ENCODE measurements at places on chromosomes 16 and 17.

DNA sequence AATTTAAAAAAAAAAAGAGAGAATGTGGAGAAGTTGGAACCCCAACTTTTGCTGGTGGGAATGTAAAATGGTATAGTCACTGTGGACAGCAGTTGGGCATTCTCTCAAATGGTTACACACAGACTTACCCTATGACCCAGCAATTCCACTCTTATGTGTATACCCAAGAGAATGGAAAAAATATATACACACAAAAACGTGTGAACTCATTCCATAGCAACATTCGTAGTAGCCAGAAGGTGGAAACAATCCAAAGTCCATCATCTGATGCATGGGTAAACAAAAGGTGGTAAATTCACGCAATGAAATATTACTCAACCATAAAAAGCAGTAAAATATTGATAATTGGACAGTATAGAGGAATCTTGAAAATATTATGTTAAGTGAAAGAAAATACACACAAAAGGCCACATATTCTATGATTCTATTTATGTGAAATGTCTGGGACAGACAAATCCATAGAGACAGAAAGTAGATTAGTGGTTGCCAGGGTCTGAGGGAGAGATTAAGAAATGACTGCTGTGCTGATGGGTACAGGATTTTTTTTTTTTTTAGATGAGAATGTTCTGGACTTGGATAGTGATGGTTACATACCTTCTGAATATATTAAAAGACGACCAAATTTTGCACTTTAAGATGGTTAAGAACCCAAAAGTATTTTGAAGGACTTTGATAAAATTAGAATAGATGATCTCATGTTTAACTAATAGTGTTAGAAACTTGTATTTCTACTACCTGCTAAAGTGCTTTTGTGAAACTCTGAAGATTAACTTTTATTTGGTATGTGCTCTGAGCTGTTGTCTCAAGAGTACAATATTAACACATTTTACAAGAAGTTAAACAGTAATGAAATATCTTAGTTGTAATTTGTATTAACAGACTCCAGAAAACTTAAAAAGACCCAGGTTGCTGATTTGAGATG lies 60.9 kb downstream of the MRTFB start:
- DNase-seq = no peak

GRCh38 chr17:40331743-40332641 lies 23.0 kb downstream of the RARA start:
- no peak for DNase-seq

DNA sequence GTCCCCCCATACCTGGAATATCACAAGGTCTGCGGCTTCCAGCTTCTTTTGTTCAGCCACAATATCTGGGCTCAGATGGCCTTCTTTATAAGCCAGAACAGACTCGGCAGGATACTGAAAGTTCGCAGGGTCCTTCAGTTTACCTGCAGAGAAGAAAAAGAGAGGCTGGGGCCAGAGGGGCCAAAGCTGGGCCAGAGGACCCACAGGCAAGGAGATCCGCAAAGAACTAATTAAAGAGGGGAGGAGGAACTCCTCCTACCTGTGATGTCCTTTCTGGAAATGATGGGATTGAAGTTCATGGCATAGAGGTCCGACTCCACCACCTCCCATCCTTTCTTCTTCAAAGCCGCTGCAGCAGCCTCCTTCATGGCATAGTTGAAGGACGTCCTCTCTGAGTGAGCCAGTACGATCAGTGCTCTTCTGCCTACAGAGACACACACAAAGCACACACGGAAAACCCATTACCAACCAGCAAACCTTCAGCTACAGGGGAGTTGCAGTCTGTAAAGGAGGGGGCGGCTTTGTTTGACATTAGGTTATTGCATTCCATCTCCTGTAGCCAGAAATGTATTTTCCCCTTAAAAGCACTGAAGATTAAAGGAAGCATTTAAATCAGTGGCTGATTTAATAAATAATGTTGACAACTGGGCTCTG lies 8.1 kb downstream of the NQO1 start:
- DNase-seq = no peak

DNA sequence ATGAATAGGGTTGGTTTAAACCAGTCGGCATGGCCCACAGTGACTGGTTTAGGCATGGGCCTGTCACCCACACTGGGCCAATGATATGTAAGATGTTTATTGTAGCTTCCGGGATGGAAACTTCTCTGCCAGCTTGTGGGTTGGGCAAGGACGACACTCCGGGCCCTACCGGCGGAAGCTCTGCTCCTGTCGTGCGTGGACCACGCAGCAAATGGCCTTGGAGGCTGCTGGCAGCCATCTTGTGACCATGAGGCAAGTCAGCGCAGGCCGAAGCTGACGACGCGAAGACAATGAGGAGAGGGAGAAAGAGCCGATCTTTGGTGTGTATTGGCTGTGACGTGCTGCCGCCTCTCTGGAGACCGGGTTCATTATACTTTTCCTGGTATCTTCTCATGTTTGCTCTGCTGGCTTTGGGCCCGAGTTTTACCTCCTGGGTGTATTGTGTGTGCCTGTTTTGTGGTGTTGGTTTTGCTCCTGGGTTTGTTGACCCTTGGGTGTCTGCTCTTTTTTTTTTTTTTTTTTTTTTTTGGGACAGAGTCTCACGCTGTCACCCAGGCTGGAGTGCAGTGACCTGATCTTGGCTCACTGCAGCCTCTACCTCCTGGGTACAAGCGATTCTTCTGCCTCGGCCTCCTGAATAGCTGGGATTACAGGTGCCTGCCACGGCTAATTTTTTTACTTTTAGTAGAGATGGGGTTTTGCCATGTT lies 15.4 kb downstream of the SLC25A10 start:
- DNase-seq = no peak

- DNase-seq = no peak
These were observed 3.0 kb upstream of the UBB start for GRCh38 chr17:16377941-16378341.

DNA sequence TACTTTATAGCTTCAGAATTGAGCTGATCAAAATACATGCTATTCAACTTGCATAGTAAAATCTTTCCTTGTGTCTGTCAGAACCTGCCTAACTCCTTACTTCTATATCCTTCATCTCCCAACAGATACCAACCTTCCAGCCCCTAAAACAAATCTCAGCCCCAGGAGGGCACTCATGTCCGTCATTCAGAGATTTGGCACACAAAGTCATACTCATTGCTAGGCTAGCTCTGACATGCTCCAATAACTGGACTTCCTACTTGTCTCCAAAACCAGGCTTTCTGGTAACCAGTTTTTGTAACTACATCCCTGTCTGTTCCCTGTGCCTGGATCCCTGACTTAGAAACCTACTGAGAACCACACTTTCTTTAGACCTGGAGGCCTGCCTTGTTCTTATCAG lies 37.5 kb upstream of the DHX40 start:
- no peak for DNase-seq

- no peak for DNase-seq
These were observed 6.9 kb downstream of the CARD14 start for GRCh38 chr17:80176757-80177156.

DNA sequence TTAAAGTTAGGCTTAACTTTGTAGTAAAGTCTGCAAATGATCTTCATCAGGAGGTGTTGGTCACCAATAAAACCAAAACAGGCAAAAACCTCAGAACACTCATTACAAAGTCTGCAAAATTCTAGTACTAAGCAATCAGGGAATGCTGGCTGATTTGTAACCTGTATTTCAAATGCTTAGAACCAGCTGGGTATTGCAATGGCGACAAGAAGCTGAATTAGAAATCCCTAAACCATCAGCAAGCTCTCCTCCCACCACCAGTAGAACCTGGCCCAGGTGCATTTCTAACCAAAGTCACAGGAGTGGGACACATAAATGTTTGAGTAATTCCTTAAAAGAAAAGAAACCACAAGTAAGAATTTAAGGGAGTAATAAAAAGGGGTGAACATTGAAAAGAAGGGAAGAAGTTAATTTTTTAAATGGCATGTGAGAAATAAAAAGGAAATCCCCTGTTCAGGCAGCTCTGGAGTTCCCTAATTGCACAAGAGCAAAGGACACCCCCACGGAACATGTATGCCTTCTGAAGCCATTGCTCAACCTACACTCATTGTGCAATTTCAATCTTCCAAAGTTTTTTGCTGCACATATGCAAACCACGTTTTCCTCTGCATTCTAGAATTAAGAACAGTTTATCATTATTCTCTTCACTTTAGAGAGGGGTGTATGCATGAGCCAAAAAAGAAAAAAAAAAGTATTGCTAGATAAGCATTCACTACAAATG lies 102.9 kb downstream of the HIC1 start:
- no peak for DNase-seq

DNA sequence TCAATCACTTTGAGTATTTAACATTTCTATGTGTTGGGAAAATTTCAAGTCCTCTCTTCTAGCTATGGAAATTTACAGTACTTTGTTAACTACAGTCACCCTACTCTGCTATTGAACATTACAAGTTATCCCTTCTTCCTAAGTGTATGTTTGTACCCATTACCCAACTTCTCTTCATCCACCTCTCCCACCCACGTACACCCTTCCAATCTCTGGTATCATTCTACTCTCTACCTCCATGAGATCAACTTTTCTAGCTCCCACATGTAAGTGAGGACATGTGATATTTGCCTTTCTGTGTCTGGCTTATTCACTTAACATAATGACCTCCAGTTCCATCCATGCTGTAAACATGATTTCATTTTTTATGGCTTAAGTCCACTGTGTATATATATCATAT lies 3.2 kb upstream of the ZNF688 start:
- DNase-seq = no peak

DNA sequence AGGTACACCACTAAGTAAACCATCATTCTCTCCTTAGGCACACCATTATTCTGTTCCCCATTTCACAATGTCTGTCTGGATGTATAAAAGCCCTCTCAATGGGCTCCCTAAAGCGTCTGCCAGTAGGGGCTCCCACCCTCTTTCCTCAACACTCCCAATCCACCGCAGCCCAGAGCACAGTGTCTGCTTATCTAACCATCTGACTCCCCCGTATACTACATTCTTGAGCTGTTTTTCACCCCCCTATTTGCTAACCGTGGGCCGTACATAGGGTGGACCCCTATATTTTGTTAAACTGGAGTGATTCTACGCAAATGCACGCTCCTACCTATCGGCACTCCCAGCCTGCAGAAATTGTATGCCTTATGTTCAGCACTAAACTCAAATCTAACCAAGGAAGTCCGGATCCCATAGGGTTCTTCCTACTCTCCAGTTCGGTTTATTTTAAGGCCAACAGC lies 685 bp upstream of the PSMD3 start:
- DNase-seq = no peak

- no peak for DNase-seq
These were observed 159.1 kb downstream of the UTP18 start for GRCh38 chr17:51419476-51419875.

DNA sequence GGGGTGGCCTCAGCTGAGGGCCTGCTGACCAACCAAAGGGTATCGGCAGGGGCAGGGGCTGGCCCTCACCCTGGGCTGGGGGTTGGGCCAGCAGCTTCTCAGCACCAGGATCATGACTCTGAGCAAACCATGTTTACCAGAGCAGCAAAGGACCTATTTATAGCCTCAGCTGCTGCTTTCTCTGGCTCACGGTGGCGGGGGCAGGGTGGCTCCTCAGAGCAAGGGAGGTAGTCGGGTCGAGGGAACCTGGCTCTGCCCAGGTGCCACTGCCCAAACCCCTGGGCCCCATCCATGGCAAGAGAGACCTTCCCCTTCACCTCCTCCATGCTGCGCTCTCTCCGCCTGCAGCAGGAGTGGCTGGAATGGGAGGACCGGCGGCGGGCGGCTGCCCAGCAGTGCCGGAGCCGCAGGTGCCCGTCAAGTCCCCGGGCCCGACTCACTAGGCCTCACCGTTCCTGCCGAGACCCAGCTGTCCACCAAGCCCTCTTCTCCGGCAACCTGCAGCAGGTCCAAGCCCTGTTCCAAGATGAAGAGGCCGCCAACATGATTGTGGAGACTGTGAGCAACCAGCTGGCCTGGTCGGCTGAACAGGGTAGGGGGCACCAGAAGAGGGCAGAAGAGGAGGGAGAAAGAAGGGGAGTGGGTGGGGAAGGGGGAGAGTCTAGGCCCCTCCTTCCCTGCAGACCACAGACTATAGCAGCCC lies at the start of gene ASB16:
TSS of gene ASB16 (plus strand) at position 206 of the 703 bp plus-strand sequence. CDS start at position 292, 86 bp downstream.
- DNase-seq = no peak

GRCh38 chr17:66711401-66711800 lies 123.5 kb upstream of the CACNG5 start:
- no peak for DNase-seq

DNA sequence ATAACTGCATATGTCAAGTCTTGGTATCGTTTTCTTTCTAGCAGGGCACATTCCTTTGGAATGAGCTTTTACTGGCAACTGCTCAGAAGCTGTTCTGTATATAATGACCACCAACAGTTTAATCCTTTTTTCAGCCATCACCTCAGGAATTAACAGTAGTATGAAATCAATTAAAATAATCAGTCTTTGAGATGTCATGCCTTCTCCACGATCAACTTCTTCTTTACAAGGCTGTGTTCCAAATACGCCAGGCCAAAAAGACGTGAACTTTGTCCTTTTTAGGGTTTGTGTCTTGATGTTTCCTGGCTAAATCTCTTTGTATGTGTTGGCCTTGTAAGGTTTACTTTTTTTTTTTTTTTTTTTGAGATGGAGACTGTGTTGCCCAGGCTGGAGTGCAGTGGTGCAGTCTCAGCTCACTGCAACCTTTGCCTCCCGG lies 54.9 kb downstream of the ABCC1 start:
- no peak for DNase-seq

DNA sequence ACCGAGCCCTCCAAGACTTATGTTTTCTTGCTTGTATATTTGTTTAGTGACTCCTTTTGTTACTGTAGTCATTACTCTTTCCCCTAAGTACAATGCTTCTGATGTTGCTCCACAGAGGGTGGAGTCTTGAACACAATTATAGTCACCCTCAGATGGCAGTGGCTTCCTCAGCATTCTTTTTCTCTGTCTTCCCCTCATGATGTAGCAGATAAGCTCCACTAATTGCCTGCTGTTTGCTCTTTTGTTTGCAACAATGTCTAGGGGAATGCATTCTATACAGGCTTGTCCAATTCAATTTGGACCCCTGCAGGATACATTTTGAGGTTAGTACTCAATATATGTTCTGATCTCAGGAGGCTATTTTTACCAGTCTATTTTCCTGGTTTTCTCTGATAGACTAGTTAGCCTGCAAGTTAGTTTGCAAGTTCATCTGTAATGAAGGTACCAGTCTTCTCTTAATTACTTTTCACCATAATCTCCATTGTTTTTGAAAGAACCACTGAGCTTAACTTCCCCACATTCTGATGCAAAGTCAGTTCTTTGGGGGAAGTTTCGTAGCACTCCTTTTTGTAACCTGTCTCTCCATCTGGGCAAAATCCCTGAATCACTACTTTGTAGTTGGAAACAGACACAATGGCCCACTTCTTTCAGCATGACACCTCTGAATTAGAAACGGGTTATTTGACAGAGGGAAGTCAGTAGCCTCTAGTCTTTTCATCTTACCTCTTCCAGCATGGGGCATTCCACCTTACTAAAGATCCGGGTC lies 1509.2 kb downstream of the CDH11 start:
- no peak for DNase-seq
